Thymus (tissue), 14 donors: ENCODE measurements at places on chromosomes 12 and 14. TPM values are rescaled to one million over a fixed set of nuclear protein-coding genes. Genes with fewer than 3 reads are reported as not detected.

The CLEC1A gene
- total RNA-seq, result 42.5 TPM

The GSC gene
- 0.52 TPM for total RNA-seq

The SP7 gene
- not detected for total RNA-seq

DNA sequence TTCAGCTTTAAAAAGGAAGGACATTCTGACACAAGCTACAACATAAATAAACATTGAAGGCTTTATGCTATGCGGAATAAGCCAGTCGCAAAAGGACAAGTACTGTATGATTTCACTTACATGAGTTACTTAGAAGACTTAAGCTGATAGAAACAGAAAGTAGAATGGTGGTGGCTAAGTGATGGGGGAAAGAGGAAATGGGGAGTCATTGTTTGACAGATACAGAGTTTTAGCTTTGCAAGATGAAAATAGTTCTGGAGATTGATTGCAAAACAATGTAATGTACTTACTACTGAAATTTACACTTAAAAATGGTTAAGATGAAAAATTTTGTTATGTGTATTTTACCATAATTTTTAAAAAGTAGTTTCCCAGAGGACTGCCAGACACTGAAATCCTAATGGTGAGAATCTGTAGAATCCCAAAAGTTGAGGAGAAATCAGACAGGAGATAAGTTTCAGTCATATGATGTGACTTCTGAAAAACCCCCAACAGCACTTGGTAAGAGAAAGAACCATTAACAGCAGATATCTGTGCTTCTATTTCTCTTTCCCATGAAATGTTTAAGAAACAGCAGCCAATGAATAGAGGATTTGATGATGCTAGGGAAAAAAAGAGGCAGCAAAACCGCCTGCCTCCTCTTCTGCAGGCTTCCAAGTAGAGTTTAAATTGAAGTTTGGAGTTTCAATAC, 16.6 kb upstream of the CLEC2A start:
- H3K36me3 ChIP-seq, result no peaks in the 10 kb centered on the region
- H3K4me3 ChIP-seq, result no peak overlapping the region
- H3K27ac ChIP-seq, result no peak overlapping the region

DNA sequence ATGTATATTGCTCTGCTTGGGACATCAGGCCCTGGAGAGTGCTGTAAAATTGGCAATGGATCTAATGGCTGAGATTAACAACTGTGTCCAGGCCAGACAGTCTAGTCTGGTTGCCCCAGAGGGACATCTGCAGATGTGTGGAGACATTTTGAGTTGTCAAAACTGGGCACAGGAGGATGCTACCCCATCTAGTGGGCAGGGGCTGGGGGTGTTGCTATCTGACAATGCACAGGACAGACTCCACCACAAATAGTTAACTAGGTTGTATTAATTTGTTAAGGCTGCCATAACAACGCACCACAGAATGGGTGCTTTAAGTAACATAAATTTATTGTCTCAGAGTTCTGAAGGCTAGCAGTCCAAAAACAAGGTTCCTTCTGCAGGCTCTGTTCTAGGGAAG, 302.5 kb upstream of the AMIGO2 start:
- H3K27me3 ChIP-seq, result no peaks in the 10 kb centered on the region
- H3K36me3 ChIP-seq, result no peaks in the 10 kb centered on the region
- no peak overlapping the region for H3K27ac ChIP-seq
- no peaks in the 10 kb centered on the region for H3K4me1 ChIP-seq

DNA sequence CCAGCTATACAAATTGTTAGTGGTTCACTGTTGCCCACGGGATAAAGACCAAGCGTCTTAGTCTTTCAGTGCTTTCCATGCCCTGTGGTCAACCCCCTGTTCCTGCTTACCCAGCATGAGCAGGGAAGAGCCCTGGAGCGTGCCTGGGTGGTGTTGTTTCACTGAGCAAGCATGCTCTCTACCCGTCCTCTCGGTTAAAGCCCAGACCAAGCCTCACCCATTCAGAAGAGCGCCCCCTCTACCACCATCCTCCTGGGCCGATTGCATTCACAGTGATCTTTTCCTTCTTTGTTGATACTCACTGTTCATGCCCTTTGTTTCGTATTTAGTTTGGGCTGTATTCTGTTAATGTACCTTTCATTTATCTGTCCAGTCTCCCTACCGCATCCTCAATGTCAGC, 25.1 kb downstream of the DYRK4 start:
- H3K27ac ChIP-seq, result no peak overlapping the region
- no peaks in the 10 kb centered on the region for H3K27me3 ChIP-seq
- H3K36me3 ChIP-seq, result no peaks in the 10 kb centered on the region
- no peaks in the 10 kb centered on the region for H3K4me1 ChIP-seq
- H3K4me3 ChIP-seq, result no peak overlapping the region
- no peak for DNase-seq

GRCh38 chr12:53947743-53948142, 7.0 kb upstream of the HOXC12 start:
- H3K36me3 ChIP-seq, result no peaks in the 10 kb centered on the region
- peaks cover 100% of the 10 kb centered on the region for H3K27me3 ChIP-seq
- DNase-seq, result no peak
- no peaks in the 10 kb centered on the region for H3K4me1 ChIP-seq

DNA sequence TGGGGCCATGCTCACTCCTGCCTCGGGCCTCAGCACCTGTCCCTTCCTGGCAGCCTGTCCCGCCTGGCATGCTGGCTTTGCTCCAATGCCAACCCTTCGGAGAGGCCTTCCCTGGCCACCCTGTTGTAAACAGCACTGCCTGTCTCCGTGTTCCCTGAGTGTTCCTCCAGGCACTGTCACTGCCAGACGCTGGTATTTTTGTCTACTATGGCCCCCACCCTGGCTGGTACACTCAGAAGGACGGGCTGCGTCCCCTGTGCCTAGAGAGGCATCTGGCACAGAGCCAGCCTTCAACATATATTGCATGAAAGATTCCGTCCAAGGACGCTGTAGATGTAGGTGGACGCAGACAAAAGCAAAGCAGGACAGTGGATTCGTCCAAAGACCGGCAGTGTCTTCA, 2.7 kb upstream of the ASPG start:
- H3K27me3 ChIP-seq, result peaks cover 3% of the 10 kb centered on the region
- no peak overlapping the region for H3K4me3 ChIP-seq
